ENCODE measurements at places on chromosomes 11 and 22.

DNA sequence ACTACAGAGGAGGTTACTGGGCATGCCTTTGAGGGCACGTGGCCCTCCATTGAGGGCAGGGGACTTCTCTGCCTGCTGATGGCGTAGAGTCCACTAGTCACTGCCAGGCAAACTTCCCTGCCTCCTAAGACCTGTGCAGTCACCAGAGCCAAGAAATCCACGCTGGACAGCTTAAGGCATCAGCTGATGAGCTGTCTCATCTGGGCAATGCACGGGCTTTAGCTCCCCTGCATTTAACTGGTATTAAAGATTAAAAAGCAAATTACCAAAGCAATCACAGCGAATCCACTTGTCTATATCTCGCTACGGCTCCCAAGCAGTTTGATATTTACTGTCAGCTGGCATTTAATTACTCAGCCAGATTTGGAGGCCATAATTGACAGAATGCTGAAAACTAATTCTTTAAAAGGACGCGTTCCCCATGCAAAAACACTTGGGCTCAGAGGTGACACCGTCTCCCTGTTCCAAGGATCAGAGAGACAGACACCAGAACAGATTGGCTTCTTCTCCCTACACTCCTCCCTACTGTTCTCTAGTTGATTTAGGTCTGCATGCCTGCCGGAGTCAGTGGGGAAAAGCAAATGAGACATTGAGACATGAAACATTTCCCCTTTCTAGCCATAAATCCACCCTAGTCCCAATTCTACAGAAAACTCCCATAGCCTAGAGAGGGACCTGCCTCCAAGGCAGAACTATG is 68.5 kb downstream of the SPATA19 start:
- DNase-seq = no peak

DNA sequence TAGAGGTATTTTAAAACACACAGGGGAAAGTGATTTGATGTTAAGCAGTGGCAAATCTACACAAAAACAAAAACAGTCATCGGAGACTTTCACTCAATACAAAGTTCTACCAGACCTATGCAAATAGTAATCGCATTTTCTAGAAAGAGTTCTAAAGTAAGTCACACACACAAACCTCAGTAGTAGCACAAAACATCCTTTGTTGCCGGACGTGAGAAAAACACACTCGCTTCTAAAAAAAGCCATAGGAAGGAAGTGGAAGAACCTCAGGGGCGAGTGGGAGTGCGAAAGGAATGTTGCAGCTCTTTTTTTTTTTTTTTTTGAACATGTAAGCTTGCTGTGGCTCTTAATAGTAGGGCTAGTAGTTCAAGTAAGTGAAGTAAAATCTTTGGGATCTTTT is 88.9 kb downstream of the MAML2 start:
- DNase-seq = no peak

DNA sequence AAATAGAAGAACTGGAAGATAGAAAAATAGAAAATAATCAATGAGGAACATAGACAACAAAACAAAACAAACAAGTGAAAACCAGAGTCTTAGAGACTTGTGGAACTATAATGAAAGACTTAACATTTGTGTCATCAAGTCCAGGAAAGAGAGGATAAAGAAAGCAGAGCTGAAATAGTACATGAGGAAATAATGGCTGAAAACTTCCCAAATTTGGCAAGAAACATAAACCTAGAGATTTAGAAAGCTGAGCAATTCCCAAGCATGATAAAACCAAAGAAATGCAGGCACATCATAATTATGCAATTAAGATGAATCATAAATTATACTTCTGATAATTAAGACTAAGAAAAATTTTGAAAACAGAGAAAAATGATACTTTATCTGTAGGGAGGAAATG is 614.5 kb downstream of the ETS1 start:
- DNase-seq = no peak

GRCh38 chr11:78365381-78365792 is 52.2 kb downstream of the GAB2 start:
- no peak for DNase-seq

GRCh38 chr11:8531982-8532381 is 62.0 kb downstream of the STK33 start:
- no peak for DNase-seq

GRCh38 chr11:67517784-67518552 is 5.3 kb downstream of the CABP2 start:
- DNase-seq = no peak

- DNase-seq = no peak
These were observed 52.7 kb downstream of the MPPED2 start for GRCh38 chr11:30533445-30533947.

- no peak for DNase-seq
These were observed 14.0 kb downstream of the DDX25 start for GRCh38 chr11:125918140-125918840.

- DNase-seq = no peak
These were observed 781 bp downstream of the TCIRG1 start for GRCh38 chr11:68039526-68040086.

GRCh38 chr11:61814247-61814957 is 2.4 kb downstream of the FADS1 start:
- DNase-seq = no peak

- no peak for DNase-seq
These were observed 31.8 kb downstream of the ARHGAP1 start for GRCh38 chr11:46668480-46669085.

DNA sequence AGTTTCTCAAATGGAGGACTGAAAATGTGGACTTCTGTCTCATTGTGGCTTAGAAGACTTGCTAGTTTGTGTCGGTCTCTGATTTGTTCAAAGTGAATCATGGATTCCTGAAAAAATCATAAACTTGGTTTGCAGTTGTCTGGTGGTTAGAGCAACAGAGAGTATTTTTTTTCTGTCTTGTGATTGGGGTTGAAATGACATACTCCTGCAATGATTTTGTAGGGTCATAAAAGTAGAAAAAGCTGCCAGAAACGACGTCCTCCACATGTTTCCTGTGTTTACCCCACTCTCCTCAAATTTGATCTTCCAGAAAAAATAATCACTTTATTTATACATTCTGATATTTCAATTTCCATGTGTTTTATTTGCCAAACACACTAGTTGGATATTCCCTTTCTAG is 219.2 kb upstream of the PGR start:
- no peak for DNase-seq

DNA sequence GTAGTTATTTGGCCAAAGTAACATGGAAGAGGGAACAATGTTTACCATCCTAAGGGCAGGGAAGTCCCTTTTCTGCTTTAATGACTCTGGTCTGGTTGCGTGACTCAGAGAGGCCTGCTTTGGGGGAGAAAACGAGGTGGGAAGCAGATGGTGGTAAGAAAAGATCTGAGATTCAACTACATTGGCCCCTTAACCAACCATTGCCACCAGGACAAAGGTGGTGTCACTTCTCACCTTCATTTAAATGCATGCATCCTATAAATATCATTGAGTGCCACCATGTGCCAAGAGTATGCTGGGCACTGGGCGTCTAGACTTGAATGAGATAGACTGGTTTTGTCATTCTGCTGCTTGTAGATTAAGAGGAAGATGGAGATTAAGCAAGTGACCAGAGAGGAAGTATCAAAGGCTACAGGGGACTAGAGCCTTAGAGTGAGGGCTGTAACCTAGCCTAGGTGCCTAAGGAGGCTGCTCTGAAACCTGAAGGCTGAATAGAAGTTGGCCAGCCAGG is 3.6 kb upstream of the SORL1 start:
- no peak for DNase-seq

DNA sequence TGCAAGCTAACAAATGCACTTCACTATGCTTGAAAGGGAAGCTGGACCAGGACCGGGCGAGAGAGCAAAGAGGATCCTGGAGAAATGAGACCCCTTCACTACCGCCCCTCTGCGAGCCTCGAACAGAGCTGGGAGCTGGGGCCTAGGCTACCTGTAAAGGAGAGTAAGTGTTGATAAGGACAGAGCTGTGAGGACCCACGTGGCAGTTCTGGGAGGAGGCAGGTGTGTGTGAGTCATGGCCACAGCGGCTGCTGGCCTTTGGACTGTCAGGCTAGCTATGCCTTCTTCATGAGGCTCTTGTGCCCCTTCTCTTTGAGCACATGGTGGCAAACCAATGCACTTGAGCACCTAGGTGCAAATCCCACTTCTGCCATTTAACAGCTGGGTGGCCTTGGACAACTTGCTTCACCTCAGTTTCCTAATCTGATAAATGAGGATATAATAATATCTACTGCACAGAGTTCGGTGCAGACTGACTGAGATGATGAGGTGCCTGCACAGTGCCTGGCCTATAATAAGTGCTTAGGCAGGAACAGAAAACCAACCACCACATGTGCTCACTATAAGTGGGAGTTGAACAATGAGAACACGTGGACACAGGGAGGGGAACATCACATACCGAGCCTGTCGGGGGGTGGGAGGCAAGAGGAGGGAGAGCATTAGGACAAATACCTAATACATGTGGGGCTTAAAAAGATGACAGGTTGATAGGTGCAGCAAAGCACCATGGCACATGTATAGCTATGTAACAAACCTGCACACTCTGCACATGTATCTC is 35.3 kb upstream of the KCNJ11 start:
- DNase-seq = no peak

- no peak for DNase-seq
These were observed 58.9 kb downstream of the SHANK2 start for GRCh38 chr11:71193431-71193830.

GRCh38 chr11:113998574-113998973 is 23.7 kb downstream of the HTR3A start:
- no peak for DNase-seq

DNA sequence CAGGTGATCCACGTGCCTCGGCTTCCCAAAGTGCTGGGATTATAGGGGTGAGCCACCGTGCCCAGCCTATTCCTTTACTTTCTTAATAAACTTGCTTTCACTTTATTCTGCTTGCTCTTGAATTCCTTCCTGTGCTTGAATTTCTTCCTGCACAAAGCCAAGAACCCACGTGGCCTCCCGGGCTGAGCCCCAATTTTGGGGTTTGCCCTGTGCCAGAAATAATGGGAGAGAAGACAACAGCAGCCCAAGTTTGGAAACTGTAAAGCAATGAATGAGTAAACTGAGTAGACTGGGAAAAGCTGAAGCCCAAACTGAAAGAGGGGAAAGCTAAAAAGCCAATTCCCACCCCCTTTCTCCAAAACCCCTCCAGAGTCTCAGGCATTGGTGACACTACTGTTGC is 136.4 kb downstream of the NECTIN1 start:
- DNase-seq = no peak

DNA sequence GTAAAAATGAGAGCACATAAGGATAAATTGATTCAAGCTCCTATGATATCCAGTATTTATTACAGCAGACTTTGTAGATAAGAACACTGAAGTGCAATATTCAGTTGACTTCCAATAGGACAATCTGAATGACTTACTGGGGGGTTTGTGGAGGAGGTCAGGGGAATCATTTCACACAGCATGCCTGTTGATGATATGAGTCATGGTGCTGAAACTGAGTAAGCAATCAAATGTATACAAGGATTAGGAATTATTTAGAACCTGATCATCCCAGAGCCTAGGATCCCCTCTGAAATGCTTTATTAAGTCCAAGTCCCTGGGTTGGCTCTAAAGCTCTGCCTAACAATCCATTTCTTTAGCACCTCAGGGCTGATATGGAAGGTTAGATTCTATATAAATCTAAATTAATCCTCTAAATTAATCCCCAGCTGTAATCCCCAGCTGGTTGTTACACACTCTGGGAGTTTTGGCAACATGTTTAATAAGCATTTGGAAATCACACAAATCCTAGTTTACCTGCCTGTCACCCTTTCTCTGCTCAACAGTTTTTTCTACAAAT is 326.4 kb downstream of the GUCY1A2 start:
- no peak for DNase-seq

GRCh38 chr11:84793318-84793717 is 833.8 kb downstream of the DLG2 start:
- DNase-seq = no peak

DNA sequence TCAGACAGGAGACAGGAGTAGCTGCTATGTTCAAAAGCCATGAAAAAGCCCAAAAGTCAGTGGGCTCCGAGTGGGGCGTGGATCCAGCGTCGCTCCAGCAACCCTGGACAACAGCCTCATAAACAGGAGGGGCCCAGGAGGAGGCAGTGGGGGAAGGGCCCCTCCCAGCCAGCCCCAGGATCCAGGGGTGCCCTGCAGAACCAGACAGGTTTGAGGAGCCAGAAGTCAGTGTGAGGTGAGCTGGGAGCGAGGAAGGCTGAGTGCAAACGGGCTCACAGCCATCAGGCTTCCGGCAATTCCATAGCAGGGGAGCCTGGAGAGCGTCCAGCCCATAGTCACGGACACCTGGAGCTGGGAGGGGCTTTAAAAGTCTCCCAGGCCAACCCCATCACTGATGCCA is 217.7 kb downstream of the MN1 start:
- DNase-seq = no peak

DNA sequence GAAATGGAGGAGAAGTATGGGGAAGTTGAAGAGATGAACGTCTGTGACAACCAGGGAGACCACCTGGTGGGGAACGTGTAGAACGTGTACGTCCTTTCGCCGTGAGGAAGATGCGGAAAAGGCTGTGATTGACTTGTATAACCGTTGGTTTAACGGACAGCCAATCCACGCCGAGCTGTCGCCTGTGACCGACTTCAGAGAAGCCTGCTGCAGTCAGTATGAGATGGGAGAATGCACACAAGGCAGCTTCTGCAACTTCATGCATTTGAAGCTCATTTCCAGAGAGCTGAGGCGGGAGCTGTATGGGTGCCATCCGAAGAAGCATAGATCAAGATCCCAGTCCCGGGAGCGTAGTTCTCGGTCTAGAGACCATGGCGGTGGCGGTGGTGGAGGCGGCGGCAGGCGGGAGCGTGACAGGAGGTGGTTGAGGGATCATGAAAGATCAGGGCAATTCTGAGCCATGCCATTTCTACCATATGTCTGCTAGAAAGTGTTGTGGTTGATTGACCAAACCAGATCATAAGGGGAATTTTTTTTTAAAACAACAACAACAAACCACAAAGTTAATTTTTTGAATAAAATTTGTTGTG is 36.8 kb upstream of the PHOX2A start:
- DNase-seq = no peak

- DNase-seq = no peak
These were observed 1030.4 kb upstream of the CNTN5 start for GRCh38 chr11:97990162-97990920.

DNA sequence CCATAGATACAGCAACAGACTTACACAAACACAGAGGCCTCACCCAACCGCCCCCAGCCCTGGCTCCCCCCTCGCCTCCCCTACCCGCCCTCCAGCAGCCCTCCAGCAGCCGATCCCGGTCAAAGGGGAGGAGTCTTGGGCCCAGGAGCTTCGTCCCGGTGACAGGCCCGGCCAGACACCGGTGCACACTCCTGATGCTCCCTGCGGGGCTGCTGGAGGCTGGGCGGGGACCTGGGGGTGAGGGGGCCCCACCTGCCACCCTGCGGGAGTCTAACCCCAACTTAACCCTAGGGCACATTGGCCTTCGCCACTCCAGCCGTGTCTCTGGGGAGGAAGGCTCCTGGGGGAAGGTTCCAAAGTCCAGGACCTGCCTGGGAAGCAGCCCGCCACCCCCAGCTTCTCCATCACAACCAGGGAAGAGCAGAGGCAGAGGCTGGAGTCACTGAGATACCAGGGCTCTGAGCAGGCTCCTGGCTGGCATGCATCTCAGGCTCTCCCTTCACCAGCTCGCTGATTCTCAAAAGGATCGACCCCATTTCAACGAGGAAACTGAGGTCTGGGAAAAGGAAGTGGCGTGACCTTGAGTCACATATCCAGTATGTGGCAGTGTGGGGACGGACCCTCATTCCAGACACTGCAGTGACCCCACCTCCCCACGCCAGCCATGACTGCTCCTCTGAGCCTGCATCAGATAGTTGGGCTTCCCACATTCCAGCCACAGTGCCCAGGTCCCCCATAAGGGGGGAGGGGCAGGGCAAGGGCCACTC is 14.4 kb downstream of the BCL9L start:
- no peak for DNase-seq

- DNase-seq = no peak
These were observed 10.3 kb downstream of the BCL9L start for GRCh38 chr11:118915396-118915795.

- DNase-seq = no peak
These were observed 15.9 kb upstream of the NFRKB start for GRCh38 chr11:129911298-129911697.

All from NCI-H446 (cell line).